ENCODE measurements at places on chromosomes 2 and 18.
A peak's percentile ranks its signal among the peaks of the same experiment; 100 is the strongest.

DNA sequence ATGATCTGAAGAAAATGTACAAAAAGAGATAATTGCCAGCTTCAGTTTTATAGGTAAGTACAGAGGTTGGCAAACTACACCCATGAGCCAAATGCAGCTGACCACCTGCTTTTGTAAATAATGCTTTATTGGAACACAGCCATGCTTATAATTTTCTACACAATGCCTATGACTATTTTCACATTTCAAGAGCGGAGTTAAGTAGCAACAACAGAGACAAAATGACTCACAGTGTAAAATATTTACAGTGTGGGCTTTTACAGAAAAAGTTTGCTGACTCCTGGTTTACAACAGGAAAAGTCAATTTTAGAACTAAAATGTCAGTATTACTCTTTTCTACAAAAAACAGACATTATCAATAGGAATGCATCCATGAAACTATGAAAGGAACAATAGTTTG lies 26.0 kb downstream of the CWC22 start:
- no peak for DNase-seq

- DNase-seq, result no peak
Observed at GRCh38 chr2:63372549-63372948, 215.7 kb downstream of the WDPCP start.

DNA sequence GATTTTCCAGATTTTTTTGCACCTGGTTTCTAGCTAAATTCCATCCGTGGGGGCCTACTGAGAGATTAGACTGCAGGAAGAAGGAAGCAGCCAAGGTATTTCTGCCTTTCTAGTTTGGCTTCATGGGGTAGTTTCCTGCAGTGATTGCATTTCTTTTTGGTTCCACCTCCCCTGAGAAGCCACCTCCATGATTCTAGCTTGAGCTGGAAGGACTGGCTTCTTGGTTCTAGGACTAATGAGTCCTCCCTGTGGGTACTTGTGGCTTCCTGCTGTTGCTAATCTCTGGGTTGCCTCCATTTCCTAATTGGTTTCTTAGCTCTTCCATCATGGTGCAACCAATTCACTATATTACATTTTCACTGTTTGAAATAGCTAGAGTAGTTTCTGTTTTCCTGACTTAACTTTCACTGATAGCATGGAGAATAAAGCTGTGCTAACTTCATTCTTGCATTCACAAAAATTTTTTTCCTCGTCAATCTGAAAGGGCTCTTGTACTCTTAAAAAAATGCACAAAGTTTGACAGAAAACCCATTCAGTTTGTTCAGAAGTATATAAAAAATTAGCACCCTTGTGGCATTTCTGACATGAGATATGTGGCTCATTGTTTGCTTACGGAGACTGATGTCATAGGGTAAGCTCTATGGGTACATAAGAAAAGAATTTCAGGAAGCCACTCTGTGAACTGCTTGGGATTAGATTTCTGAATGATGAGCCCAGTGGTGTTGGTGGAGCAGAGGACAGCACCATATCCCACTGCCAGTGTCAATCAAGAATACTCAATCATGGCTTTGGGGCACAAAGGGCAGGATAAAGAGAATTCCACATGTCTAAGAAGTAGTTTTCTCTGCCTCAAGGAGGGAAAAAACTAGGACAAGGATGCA lies 242.8 kb upstream of the RBMS1 start:
- no peak for DNase-seq

DNA sequence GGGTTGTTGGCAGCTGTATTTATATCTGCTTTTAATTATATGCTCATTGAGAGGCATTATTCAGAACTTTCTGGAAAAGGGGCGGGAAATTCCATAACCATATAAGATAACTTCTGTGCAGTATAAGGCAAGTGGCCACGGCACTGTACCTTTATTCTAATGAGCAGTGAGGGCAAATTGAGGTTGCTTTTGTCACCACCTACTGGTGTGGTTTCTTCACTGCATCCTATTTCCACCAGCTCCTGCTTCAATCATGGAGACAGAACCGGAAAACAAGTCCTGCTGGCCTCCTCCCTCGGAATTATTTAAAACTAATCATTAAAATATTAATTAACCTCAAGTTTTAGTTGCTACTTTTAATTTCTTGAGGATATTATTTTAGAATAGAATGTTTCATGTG lies 759.4 kb downstream of the CBLN2 start:
- no peak for DNase-seq

- DNase-seq, result no peak
Observed at GRCh38 chr2:216001216-216002100, 11.9 kb downstream of the MREG start.

DNA sequence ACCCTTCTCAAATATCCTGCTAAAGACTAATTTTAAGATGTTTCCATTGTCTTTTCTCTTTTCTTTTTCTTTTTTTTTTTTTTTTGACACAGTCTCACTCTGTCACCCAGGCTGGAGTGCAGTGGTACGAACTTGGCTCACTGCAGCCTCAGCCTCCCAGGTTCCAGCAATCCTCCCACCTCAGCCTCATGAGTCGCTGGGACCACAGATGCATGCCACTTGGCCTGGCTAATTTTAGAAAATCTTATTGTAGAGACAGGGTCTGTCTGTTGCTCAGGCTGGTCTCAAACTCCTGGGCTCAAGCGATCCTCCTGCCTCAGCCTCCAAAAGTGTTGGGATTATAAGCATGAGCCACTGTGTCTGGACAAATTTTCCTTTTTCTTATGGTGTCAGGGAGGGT lies 167.5 kb downstream of the MCFD2 start:
- no peak for DNase-seq

DNA sequence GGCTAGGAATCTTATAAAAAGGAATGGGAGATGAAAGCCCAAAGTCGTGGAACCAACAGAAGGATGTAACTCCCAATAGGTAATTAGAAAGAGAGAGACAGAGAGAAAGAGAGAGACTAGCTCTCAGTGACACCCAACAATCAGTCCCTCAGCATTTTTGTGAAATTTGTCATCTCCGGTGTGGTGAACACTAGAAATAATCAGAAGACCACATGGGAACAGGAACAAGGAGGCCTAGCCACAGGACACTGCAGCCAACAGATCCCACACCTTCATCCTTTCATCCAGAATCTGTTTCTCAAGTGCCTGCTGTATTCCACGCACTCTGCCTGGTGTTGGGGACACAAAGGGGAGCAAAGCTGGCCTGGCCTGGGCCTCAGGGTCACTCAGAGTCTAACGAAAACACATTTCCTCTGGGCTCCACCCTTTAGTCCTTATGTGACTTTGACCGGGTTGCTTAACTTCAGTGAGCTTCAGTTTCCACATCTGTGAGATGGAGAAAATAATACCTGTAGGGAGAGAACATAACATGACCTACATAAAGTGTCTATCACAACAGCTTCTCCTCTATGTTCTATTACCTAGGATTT lies 53.1 kb downstream of the EHD3 start:
- no peak for DNase-seq

GRCh38 chr2:44774826-44775492 lies 166.5 kb upstream of the SIX3 start:
- no peak for DNase-seq

- no peak for DNase-seq
Observed at GRCh38 chr18:12011199-12011956, 30.1 kb downstream of the IMPA2 start.

DNA sequence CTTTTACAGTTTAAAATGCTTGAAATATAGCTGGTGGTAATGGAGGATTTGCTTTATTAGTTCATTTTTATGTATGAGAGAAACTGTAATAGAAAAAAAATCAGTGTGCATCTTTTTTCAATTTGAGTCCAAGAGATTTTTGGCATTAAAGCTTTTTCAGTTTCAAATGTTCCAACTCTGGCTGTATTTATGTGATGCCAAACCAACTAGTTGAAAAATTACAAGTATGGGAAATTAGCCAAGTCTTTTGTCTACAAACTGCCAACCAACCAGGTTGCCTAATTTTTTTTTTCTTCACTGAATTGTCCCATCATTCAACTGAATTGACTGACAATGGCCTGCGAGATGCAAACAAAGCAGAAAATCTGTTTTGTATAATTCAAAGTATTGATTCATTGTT lies 95.7 kb downstream of the ICOS start:
- DNase-seq, result no peak

DNA sequence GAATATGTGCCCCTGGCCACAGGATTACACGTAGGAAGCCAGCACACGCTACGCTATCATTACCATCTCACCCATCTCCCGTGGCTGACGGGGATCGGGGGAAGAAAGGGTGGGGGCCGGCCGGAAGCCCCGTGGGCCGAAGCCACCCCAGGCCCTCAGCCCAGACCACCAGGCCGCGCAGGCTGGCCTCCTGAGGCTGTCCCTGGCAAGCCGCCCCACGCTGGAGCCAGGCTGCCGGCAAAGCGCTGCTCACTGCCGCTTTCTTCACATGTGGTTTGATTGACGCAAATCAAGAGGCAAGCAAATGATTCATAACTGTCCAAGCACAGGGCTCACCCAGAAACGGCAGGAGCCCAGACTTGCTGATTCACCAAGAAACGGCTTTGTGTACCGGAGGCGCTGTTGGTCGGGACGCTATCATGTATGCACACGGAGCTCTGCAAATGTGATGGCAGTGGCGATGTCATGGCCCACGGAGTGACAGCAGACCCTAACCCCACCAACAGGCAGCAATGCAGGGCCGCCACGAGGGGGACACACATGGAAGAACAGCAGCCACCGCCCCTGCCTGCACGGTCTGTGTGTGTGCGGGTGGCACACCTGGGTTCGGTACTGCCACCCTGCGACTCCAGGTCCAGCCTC lies 125.7 kb downstream of the HDAC4 start:
- DNase-seq, result peak; percentile 74

All from activated CD4-positive, alpha-beta T cell treated with anti-CD3 and anti-CD28 coated beads for 1 hour (primary cell).